Stimulated activated CD4-positive, alpha-beta T cell treated with anti-CD3 and anti-CD28 coated beads, Interleukin-1b, Interleukin-23, amount 100 ng/mL, for 48 hours (primary cell): ENCODE measurements at places on chromosomes 16 and 17.

- DNase-seq = no peak
These were observed 280.9 kb downstream of the UTP18 start for GRCh38 chr17:51541215-51541614.

DNA sequence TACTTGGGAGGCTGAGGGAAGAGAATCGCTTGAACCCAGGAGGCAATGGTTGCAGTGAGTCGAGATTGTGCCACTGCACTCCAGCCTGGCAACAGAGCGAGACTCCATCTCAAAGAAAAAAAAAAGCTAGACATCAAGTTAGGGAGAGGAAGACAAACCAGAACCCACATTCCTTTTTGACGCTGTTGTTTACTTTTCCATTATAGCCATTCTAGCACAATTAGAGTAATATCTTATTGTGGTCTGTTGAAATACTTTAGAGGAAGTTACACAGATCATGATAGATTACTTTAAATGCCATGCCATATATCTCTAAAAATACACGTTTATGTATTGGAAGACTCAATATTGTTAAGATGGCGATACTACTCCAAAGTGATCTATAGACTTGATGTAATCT is 16.5 kb upstream of the ABCC1 start:
- DNase-seq = no peak

- DNase-seq = no peak
These were observed 27.2 kb upstream of the KCNJ16 start for GRCh38 chr17:70047619-70048419.

GRCh38 chr16:24051125-24051524 is 205.0 kb upstream of the CACNG3 start:
- no peak for DNase-seq

GRCh38 chr16:84075376-84075775 is 32.8 kb upstream of the SLC38A8 start:
- no peak for DNase-seq

- DNase-seq = no peak
These were observed 9.6 kb downstream of the CLUAP1 start for GRCh38 chr16:3510416-3510815.

DNA sequence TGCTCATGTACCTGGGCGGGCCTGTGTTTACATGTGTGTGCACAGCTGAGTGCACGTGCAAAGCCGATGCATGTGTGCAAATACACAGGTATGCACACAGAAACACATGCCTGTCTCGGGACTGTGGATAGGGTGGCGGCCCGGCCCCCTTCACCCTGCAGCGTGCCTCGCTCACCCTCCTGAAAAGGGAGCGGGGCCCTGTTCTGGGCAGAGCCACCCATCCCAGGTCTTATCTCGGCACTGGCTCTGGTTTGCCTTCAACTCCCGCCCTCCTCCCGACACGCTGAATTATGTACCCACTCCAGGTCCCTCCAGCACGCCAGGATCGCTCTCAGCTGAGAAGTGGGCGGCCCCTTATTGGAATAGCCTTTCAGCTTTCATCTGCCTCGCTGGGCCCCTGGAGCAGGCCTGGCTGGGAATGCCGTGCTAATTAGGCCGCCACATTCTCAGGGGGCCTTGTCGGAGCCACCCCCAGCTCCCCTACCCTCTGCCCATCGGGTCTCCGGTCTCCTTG is 77.8 kb downstream of the RTN4RL1 start:
- no peak for DNase-seq

GRCh38 chr17:62824290-62825131 is 16.4 kb upstream of the MARCHF10 start:
- no peak for DNase-seq

GRCh38 chr16:11862489-11862888 is 11.1 kb upstream of the RSL1D1 start:
- DNase-seq = no peak

DNA sequence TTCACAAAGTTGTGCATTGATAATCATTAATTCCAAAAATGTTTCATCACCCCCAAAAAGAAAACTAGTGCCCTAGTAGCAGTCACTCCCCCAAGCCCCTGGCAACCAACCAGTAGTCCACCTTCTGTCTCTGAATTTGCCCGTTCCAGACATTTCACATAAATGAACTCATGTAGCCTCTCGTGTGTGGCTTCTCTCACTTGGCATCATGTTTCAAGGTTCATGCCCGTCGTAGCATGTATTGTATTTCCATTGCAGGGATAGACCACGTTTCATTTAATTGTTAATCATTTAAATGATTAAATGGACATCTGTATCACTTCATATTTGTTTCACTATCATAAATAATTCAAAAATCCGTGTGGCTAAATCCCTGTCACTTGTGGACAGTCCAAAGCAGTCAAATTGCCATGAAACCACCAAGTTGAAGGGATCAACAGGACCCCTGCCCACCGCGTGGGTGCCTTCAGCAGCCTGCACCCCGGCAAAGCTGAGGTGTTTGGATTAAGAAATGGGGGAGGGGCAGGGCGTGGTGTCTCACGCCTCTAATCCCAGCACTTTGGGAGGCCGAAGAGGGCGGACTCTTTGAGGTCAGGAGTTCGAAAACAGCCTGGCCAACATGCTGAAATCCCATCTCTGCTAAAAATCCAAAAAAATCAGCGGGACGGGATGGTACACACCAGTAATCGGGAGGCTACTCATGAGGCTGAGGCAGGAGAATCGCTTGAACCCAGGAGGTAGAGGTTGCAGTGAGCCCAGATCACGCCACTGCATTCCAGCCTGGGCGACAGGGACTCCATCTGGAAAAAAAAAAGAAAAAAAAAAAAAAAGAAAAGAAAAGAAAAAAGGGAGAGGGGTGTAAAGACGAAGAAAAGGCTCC is 8.7 kb upstream of the FLYWCH2 start:
- no peak for DNase-seq

DNA sequence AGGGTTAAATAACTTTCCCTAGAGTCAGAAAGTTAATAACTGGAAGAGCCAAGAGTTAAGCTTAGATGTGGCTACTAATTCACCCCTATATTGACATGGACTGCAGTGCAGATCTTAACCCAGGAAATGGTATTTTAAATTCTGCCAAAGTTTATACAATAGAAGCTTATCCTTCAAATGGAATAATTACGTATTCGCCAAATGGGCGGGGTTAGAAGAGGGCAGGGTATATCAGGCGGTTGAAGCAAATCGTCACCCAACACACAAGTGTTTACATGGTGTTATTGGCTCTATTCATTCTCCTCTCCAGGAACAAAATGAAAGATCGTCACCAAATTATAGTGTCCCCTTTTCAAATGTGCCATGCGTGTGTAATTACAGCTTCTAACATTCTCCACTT is 182.7 kb downstream of the PRKCB start:
- DNase-seq = no peak

- no peak for DNase-seq
These were observed 54.7 kb upstream of the FASN start for GRCh38 chr17:82152556-82153294.

DNA sequence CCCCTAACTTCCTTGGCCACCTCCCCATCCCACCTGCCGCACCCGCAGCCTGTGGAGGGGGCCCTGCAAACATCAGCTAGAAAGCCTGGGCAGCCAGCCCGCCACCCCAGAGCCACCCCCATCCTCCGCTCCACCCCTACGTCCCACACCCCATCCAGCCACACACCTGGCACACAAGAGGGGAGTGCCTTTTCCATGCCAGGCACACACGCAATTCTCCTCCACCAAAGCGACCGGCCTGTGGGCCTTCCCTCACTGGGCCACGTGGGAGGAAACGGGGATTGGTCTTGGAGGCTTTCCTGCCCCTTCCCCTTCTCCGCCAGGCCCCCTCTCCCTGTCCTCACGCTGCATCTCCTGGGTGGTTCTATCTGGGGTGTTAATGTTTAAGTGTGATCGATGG is 48.7 kb upstream of the TNRC6C start:
- no peak for DNase-seq

DNA sequence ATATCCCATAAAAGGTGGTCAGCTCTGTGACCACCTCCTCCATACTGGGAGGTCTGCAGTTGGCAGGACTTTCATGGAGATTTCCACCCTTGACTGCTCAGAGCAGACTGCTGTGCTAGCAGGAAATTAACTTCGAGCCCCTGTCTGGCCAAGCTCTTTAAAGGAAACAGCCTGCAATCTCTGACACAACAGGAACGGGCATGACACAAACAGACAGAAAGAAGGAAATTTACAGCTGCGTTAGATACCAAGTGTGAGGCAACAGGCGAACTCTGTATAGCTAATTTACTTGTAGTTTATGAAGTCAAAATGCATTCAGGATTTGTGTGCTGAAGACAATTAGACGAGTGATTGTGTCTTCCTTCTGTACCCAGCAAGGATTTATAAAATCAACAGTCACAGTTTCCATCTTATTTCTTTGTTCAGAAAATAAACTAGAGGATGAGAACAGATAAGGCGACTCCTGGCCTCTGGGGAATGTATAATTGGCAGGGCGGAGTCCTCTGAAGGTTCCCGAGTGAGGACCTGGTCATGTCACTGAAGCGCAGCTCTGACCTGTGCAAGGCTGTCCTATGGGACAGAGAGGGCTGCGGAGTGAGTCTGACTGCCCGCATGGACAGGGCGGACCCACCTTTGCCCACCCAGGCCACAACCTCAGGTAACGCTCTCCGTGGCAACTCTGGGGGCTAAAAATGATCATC is 16.1 kb downstream of the WIPI1 start:
- no peak for DNase-seq

DNA sequence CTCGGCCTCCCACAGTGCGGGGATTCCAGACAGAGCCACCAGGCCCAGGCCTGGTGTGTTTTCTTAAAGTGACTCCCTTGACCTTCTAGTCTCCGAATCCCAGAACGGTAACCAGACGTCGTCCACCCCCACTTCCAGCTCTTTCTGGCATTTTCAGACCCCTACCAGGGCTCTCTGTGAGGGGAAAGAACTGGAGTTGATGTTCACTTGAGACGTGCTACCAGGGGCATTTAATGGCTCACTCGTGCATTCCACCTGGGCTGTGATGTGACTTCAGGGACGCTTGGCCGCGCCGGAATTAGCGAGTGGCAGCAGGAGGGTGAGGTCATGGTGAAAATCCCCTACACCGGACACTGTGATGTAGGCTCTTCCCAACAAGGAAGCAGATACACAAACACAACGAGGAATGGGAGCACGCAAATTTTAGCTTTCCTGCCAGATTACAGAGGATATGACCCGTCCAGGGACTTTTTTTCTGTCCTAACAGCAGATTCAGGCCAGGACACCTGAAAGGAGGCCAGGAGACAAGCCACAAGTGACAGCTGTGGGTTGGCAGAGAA is 1.1 kb upstream of the GNA13 start:
- DNase-seq = no peak

DNA sequence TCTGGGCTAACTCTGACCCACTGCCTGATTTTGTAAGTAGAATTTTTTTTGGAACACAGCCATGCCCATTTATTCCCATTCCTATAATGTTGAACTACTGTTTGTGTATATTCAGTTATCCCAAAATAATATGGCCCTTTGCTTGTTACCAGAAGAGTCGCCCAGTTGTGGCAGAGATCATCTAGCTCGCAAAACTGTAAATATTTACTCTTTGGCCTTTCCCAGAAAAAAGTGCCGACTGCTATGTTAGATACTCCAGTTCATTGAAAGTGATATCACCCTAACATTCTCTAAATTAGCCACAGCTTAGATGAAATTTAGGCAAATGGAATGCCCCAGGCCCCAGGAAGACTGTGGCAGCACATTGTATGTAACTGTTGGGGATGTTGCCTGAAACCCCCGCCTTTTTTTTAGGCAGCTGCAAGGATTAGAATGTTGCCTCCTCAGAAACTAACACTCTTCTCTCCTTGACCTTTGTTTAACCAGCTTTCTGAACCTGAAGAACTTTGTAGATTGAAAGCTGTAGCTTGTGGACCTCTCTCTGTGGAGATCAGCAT is 19.1 kb downstream of the WWOX start:
- DNase-seq = no peak

GRCh38 chr17:43360376-43360738 is 38.4 kb upstream of the ARL4D start:
- peak; percentile 87 for DNase-seq

DNA sequence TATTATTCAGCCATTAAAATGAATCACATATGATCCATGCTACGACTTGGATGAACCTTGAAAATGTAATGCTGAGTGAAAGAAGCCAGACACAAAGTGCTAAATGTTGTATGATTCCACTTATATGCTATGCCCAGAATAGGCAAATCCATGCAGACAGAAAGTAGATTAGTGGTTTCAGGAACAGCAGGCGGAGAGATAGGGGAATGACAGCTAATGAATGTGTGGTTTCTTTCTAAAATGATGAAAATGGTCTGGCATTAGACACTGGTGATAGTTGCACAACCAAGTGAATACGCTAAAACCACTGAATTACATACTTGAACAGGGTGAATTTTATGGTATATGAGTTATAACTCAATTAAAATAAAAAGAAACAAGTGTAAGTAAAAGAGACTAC is 121.8 kb upstream of the NOG start:
- DNase-seq = no peak

- DNase-seq = no peak
These were observed 138.8 kb downstream of the CCDC182 start for GRCh38 chr17:57606111-57606875.

- DNase-seq = no peak
These were observed 28.8 kb upstream of the ABCC11 start for GRCh38 chr16:48276102-48276501.

DNA sequence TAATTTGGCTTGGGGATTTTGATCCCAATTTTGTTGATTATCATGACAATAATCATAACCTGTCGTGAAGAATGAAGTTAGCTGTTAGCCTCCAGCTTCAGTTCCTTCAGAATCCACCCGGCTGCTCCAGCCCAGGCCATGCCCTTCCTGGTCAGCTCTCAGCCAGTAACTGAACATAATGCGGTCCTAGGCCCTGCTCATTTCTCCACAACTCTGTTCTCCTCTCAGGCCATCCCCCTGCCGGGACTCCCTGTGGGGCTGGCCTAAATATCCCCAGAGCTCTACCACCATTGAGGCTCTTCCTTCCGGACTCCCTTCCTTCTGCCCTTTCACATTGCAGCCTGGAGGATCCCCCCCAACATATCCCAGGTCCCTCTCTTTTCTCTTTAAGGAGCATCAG is 833.4 kb upstream of the GOT2 start:
- DNase-seq = no peak
